ENCODE measurements at places on chromosomes 13 and 19. TPM values are rescaled to one million over a fixed set of nuclear protein-coding genes. Genes with fewer than 3 reads are reported as not detected.

ZNF728 gene
- not detected for total RNA-seq

GRCh38 chr13:113652404-113653263, 5.4 kb downstream of the ATP4B start:
- no peak overlapping the region for H3K4me3 ChIP-seq
- no peaks in the 10 kb centered on the region for H3K27me3 ChIP-seq
- no peaks in the 10 kb centered on the region for H3K4me1 ChIP-seq

- H3K4me1 ChIP-seq = peaks cover 71% of the 10 kb centered on the region
- DNase-seq = no peak
- H3K36me3 ChIP-seq = peaks cover 31% of the 10 kb centered on the region
- H3K27ac ChIP-seq = peak overlapping the region; percentile 90
- no peak overlapping the region for H3K4me3 ChIP-seq
- no peaks in the 10 kb centered on the region for H3K27me3 ChIP-seq
These were observed 33.0 kb downstream of the COL4A2 start for GRCh38 chr13:110339975-110340550.

DNA sequence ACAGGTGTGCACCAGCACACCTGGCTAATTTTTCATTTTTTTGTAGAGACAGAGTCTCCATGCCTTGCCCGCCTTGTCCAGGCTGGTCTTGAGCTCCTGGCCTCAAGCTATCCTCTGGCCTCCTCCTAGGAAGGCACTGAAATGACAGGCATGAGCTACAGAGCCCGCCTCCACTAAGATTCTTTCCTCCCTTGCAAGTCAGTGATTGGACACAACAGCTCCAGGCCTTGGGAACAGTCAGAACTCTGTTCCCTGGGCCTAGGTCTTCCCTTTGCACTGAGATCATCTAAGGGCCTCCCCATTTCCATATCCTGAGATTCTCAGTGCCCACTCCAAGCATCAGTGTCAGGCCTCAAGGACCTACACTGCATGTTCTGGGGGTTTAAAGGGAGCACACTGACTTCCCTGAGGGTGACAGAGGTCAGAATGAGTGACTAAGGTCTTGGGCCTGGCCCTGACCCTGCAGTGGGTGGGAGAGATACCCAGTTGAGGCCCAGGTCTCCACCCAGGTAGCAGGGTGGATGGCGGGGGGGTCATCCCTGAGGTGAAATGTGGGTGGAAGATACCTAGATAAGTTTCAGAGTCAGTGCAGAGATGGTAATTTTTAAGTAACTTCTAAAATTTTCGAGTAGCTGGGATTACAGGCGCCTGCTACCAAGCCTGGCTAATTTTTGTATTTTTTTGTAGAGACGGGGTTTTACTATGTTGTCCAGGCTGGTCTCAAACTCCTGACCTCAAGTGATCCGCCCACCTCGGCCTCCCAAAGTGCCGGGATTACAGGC, 17.3 kb upstream of the ERCC1 start:
- peaks cover 40% of the 10 kb centered on the region for H3K4me1 ChIP-seq
- DNase-seq = no peak
- no peaks in the 10 kb centered on the region for H3K36me3 ChIP-seq
- H3K27me3 ChIP-seq = no peaks in the 10 kb centered on the region
- no peak overlapping the region for H3K4me3 ChIP-seq
- H3K27ac ChIP-seq = no peak overlapping the region

DNA sequence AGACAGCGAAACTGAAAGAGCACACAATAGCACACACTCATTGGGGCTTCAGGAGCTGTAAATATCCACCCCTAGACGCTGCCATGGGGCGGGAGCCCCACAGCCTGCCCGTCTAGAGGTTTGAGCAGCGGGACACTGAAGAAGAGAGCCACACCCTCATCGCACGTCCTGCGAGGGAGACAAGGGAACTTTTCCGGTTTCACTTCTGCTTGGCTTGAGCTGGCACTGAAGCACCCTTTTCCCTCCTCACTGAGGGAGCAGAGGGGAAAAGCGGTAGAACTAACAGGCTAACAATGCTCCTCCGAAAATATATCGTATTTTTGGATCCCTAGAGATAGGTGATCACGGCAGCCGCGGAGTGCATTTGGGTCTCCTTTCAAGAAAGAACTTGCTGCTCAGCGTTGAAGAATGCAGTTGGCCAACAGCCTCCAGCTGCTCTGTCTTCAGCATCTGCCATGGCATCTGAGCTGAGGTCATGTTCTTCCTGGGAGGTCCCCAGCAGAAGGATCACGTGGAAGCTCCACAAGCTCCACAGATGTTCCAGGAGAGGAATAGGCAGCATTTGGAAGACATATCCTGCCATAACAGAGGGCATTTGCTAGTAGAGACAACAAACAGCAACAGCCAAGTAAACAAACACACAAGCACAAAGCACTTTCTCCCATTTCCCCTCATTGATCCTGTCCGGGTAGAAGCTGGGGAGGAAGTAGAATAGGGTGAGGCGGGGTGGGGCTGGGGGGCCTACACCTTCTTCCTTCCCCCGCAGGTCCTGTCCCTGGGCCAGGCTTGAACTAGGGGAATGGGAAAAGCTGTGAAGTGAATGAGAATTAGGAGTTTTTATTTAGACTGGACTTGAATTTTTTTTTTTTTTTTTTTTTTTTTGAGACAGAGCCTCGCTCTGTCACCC, 44.8 kb upstream of the ALOX5AP start:
- H3K36me3 ChIP-seq = no peaks in the 10 kb centered on the region
- H3K4me3 ChIP-seq = peak overlapping the region; percentile 39
- DNase-seq = peak; percentile 86
- no peaks in the 10 kb centered on the region for H3K27me3 ChIP-seq
- H3K27ac ChIP-seq = peak overlapping the region; percentile 88

DNA sequence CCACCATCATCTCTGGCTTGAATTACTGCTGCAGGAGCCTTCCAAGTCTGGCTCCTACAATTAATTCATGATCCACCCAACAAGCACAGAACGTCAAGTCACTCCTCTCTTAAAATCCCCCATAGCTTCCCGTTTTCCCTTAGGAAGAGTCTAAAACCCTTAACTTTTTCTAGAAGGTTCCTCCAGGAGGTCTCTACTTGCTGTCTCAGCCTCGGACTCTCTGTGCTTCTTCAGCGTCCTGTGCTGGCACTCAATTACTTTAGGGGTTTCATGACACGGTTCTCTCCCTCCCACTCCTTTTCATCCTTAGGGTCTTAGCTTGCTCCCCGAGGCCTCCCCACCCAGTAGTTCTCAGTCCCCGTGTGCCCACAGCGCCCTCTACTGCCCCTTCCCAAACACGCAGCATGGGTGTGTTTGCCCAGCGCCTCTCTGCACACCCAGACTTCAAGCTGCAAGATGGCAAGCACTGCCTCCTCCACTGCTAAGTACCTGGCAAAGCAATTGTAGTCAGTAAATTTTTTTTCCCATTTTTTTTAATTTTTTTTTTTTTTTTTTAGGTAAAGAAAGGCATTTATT, 25.8 kb upstream of the MAP3K10 start:
- no peaks in the 10 kb centered on the region for H3K4me1 ChIP-seq
- no peak overlapping the region for H3K4me3 ChIP-seq
- no peaks in the 10 kb centered on the region for H3K36me3 ChIP-seq
- no peaks in the 10 kb centered on the region for H3K27me3 ChIP-seq
- no peak for DNase-seq
- H3K27ac ChIP-seq = no peak overlapping the region

DNA sequence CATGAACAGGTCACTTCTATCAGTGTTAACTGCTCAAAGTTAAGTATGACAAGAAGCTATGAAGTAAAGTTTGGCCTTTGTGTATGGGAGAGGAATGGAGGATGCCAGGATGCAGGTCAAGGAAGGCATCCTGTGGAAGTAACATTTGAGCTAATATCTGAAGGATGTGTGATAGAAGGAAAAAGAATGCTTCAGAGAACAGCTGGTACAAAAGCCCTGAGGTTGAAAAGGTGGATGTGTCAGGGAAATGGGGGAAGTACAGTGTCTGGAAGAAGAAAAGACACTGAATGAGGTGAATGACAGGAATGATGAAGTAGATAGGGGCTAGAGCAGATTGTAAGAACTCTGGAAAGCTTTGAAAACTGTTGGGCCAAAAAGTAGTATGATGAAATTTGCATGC, 67.1 kb downstream of the ZNF91 start:
- no peak for DNase-seq
- H3K27me3 ChIP-seq = no peaks in the 10 kb centered on the region
- H3K4me3 ChIP-seq = no peak overlapping the region
- no peaks in the 10 kb centered on the region for H3K36me3 ChIP-seq
- H3K4me1 ChIP-seq = no peaks in the 10 kb centered on the region
- H3K27ac ChIP-seq = no peak overlapping the region
